ENCODE measurements at places on chromosomes 2 and 18.

DNA sequence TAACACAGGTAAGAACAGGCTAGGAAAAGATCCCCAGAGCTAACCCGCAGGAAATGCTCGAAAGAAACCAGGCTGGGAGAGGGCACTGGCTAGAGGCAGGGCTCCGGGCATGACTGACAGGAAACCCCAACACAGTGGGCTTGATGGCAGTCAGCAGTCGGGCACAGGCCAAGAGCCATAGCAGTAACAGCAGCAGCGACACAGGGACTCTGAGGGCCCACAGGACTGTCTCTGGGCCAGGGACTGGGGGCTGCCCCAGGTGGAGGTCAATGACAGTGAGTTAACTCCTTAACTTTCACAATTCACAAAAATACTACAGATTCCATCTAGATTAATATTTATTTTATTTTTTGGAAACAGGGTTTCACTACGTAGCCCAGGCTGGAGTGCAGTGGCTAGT lies 37.3 kb upstream of the ASPRV1 start:
- DNase-seq: no peak

DNA sequence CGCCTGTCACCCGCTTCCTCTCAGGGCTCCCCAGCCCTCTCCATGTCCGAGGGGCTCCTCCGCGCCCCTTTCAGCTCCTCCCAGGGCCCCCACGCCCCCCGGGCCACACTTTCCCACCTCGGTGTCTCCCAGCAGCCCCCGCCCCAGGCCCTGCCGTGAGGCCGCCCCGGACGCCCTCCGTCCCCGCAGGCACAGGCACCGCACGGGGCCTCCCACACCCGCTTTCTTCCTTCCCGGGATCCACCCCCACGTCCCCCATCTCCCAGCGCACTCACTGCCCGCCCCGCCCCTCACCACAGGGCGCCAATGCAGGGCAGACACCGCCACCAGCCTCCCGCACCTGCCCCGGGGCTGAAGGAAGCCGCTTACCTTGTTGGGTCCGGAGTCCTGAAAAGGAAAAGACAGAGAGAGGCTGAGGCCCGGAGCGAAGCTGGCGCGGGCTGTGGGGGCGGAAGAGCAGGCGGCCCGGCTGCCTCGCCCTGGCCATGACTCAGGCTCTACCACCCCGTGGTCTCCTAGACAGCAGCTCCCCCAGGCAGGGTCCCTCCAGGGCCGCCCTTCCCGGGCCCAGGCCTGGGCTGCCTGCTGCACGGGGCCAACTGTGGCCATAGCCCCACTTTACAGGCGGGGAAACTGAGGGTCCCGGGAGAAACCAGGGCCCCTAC lies 37.7 kb downstream of the KIF1A start:
- no peak for DNase-seq

GRCh38 chr2:113245276-113245711 lies 33.4 kb downstream of the PAX8 start:
- no peak for DNase-seq

GRCh38 chr2:190655113-190655512 lies 6.2 kb downstream of the NAB1 start:
- DNase-seq: no peak

- DNase-seq: no peak
These were observed 1.6 kb downstream of the SERPINB8 start for GRCh38 chr18:63971320-63972001.

GRCh38 chr2:10305715-10306114 lies 3.0 kb downstream of the HPCAL1 start:
- no peak for DNase-seq

DNA sequence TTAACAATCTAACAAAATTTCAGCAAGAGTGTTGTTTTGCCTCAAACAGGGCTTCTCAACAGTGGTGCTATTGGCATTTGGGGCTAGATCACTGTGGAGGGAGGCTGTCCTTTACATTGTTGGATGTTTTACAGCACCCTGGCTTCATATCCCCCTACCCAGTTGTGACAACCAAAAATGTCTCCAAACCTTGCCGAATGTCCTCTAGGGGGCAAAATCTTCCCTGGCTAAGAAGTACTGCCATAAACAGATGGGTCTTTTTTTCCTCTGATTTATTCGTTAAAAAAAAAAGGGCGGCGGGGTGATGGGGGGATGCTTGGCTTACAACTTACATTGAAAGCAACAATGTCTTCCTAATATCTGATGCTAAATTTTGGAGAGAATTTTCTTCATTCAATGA lies 207.6 kb upstream of the CCDC150 start:
- DNase-seq: no peak
